ENCODE measurements at places on chromosomes 3 and 15. TPM values are rescaled to one million over a fixed set of nuclear protein-coding genes. Genes with fewer than 3 reads are reported as not detected.
A peak's percentile ranks its signal among the peaks of the same experiment; 100 is the strongest.

DNA sequence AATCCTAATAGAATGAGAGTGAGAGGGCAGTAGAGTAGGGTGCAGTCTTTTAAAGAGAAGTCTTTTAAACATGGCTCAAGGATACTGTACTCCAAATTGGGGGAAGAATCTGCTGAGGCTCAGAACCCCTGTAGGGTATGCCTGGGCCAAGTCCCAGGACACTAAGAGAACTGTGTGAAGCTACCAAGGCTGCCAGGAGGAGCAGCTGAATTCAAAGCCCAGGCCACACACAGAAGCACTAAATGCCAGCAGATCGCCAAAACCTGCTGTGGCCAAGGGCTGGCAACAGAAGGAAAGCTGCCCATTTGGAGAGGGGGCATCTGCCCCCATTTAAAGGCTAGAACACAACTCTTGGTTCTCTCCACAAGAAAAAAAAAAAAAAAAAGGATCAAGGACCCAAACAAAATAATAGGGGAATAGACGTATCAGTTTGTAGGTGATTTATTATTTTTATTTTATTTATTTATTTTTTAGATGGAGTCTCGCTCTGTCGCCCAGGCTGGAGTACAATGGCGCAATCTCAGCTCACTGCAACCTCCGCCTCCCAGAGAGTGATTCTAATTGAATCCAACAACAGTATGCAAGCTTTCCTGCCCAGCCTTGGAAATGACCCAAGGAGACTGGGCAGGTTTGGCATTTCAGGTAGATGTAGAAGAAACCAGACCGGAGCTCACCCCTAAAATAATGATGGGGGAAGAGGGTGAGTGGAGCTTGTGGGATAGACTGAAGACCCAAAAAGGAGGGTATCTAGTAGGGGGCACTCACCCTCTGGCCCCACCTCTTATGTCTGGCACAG, 279.0 kb upstream of the WNT5A start:
- DNase-seq, result no peak

GRCh38 chr15:48001393-48002039, 119.3 kb upstream of the SLC24A5 start:
- DNase-seq, result no peak

The STRIT1 gene
- not detected for total RNA-seq

DNA sequence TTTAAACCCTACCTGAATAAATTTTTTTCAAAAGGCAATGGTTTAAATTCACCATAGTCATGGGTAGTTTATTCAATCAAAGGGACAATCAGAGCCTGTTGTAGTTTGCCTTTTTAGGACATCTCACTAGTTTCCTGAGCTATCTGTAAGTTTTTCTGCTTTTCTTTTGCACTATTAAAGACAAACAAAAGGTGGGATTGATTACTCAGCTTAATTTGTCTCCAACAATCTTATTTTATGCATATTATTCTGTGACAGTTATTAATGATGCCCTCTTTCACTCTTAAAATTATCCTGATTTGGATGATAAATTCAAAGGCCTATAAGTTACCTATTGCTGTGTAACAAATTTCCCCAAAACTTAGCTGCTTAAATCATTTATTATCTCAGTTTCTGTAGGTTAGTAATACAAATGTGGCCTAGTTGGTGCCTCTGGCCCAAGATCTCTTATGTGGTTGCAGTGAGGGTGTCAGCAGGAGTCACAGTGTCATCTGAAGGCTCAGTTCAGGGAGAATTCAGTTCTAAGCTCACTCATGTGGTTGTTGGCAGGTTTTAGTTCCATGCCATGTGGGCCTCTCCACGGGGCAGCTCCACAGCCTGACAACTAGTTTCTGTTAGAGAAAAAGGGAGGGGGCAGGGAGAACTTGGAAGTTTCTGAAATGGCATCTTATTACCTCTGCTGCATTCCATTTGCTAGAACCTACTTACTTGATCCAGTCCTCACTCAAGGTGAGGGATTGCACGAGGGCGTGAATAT, 16.0 kb downstream of the ARMC8 start:
- peak; percentile 15 for DNase-seq

GRCh38 chr15:77426871-77427270, 6.2 kb downstream of the HMG20A start:
- DNase-seq, result no peak

DNA sequence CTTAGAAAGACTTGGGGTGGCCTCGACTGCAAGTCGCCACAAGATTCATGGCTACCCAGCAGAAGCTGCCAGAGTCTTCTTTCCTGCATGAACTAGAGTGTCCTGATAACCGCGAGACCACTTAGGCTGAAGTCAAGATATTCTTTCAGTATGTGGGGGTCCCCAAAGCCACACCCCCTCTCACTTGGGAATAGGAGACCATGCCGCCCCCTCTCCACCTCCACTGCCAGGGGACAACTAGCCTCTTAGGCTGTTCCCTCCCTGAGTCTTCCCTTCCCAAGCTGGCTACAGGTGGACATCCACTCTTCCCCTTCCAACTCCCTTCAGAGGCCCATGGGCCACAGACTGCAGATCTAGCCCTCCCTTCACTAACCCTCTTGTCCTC, 1.3 kb upstream of the CCDC12 start:
- no peak for DNase-seq

DNA sequence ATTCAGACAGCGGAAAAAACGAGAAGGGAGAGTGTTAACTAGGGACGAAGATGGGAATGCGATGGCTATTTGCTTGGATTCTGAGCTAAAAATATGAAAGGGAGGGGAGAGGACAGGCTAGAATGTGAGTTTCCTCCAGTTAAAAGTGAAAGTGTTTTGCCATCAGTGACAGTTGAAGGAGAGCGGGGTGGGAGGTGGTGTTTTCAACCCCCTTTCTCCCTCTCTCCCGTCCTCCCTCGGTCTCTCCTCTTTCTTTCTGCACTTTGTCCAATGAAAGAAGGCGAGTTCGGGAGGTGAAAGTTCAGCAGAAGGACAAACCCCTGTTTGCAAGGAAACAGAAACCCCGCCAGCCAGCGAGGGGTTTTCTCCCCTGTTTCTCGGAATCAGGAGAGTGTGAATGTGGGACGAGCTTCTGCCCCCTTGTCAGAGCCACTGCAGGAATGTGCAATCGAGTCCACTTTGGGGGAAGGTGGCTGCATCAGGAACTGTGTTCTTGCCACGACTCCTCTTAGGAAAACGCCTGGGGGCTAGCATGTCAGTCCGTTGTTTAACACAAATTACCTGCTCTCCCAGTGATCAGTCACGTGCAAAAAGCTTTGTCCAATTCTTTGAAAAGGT, 975 bp upstream of the FOXP1 start:
- DNase-seq, result peak; percentile 88

The PSMD6 gene
- total RNA-seq, result 113 TPM

GRCh38 chr3:58566398-58567250, 10.6 kb downstream of the FAM107A start:
- DNase-seq, result no peak

GRCh38 chr3:15171096-15171495, 35.0 kb upstream of the CAPN7 start:
- DNase-seq, result no peak
